Activated B cell treated with CpG ODN at 0.5 μM for 24 hours (primary cell): ENCODE measurements at places on chromosomes 6 and 20. TPM values are rescaled to one million over a fixed set of nuclear protein-coding genes. Genes with fewer than 3 reads are reported as not detected.

DNA sequence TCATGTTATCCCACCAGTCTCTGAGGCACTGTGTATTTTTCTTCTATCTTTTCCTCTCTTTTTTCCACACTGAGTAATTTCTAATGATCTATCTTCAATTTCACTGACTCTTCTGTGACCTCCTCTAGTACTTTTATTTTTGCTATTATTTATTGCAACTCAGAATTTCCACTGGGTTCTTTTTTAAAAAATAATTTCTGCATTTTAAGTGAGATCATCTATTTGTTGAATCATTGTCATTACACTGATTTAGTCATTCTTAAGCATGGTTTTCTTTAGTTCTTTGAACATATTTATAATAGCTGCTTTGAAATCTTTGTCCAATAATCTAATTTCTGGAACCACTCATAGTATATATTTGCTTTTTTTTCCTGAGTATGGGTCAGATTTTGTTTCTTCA lies 96.7 kb upstream of the SLC22A16 start:
- no peak overlapping the region for H3K27ac ChIP-seq
- no peak overlapping the region for H3K4me3 ChIP-seq
- peaks cover 6% of the 10 kb centered on the region for H3K4me1 ChIP-seq
- no peak for DNase-seq
- no peaks in the 10 kb centered on the region for H3K27me3 ChIP-seq
- no peaks in the 10 kb centered on the region for H3K36me3 ChIP-seq

DNA sequence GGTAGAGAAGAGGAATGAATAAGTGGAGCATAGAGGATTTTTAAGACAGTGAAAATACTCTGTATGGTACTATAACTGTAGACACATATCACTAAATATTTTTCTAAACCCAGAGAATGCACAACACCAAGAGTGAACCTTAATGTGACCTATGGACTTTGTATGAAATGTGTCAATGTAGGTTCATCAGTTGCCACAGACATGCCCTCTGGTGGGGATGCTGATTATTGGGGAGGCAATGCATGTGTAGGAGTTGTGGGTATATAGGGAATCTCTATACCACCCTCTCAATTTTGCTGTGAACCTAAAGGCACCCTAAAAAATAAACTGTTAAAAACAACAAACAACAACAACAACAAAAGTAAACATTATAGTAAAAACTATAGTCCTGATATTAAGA lies 293.7 kb downstream of the RNF144B start:
- DNase-seq = no peak
- H3K36me3 ChIP-seq = no peaks in the 10 kb centered on the region
- no peaks in the 10 kb centered on the region for H3K4me1 ChIP-seq
- H3K27me3 ChIP-seq = no peaks in the 10 kb centered on the region
- H3K27ac ChIP-seq = no peak overlapping the region

DNA sequence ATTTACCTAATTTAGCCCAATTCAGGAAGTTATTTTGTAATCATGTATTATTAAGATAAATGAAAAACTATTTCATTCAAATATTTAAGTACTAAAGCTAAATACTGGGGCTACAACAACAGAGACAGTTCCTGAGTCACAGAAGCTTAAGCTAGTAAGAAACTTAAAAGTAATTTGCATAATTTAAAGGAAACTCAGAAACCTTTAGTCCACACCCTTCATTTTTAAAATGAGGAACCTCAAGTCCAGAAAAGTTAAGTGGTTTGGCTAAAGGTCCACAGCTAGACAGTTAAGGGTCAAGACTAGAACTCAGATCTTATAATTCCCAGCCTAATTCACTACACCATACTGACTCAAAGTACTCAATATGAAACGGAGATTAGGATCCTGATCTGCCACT lies 7.2 kb downstream of the LMBRD1 start:
- peak overlapping the region; percentile 60 for H3K4me3 ChIP-seq
- peaks cover 38% of the 10 kb centered on the region for H3K36me3 ChIP-seq

Gene ZNF334
- total RNA-seq = 0.27 and 0.39 TPM in 2 replicates

DNA sequence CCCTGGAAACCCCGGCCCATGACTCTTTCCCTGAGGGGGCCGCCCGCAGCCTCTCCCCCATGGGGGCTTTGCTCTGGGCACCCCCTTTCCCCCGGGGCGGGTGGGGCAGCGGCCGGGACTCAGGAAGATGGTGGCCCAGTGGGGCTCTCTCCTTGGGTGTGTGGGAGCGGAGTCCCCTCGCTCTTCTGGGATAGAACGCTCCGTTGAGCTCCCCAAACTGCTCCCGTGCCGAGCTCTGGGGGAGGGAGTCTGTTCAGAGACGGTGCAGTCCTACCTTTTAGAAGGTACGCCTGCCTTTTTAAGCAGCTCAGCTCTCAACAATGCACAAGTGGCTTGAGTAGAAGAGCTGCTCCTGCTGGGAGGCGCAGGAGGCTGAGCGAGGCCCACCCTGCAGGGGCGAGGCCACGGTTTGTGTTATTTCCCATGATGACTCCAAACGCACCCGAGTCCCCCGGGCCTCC lies 21.7 kb upstream of the BHLHE23 start:
- DNase-seq = no peak
- no peak overlapping the region for H3K27ac ChIP-seq
- peaks cover 10% of the 10 kb centered on the region for H3K4me1 ChIP-seq

Gene LBP
- total RNA-seq = not detected in 2 replicates

- DNase-seq = peak; percentile 21
- peaks cover 40% of the 10 kb centered on the region for H3K27me3 ChIP-seq
- H3K4me1 ChIP-seq = peaks cover 13% of the 10 kb centered on the region
- peak within 1 kb of the TSS; percentile 76 for H3K4me3 ChIP-seq
- H3K36me3 ChIP-seq = no peaks in the 10 kb centered on the region
Measured at GRCh38 chr6:148342350-148343046, at the start of gene SASH1. Gene SASH1 (plus strand): TSS chr6:148342838. CDS start chr6:148343068, 230 bp downstream.

DNA sequence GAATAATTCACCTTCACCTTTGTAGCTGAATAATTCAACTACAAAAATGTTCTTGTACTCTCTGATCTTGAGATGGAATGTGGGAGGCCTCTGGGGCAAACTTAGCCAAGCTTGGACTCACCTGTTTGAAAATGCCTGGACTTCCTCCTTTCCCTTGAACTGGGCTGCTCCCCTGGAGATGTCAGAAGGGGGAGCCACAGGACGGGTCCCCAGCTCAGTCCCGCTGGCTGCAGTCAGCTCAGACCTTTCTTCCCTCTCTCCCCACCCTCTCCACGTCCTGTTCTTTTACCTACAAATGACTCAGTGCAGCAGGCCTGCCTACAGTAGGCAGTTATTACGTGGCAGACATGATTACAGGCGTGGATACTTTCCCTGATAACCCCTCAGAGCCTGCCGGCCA lies 131.5 kb upstream of the RALGAPA2 start:
- no peak for DNase-seq
- H3K4me3 ChIP-seq = no peak overlapping the region
- H3K27ac ChIP-seq = no peak overlapping the region
- H3K27me3 ChIP-seq = peaks cover 6% of the 10 kb centered on the region

DNA sequence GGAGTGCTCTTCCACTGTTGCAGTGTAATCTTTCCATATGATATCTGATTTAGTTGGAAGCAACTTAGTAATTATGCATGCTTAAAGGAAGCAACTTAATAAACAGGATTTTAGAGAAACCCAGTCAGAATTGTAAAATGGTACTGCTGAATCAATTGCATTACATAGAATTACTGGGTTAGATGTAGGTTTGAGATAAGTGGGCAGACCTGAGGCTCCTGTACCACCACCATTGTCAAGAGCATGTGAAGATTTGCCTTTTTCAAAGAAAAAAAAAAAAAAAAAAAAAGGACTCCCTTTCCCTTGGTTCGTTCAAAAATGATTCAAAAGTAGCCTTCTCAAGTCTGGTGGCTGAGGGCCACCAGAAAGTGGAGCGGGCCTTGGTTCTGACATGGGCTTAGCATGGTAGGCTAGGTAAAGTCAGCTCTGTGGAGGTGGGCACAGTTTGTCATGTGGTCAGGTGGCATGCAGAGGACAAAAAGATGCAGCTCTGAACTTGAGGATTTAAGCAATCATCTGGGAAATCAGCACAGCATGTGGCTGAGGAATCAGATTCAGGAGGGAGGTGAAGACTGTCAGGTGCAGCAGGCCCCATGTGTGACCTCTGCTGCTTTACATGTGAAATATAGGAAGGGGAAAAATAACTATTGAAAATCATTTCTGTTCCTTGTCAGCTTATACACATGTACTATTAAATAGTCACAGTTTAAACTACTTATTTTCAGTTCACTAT lies 32.4 kb downstream of the ARID1B start:
- no peaks in the 10 kb centered on the region for H3K27me3 ChIP-seq
- H3K36me3 ChIP-seq = peaks cover 16% of the 10 kb centered on the region
- no peak for DNase-seq
- H3K27ac ChIP-seq = peak overlapping the region; percentile 47

Gene ZBTB2
- total RNA-seq = 17.3 and 18.0 TPM in 2 replicates
